ENCODE measurements at places on chromosomes 1 and 21.

DNA sequence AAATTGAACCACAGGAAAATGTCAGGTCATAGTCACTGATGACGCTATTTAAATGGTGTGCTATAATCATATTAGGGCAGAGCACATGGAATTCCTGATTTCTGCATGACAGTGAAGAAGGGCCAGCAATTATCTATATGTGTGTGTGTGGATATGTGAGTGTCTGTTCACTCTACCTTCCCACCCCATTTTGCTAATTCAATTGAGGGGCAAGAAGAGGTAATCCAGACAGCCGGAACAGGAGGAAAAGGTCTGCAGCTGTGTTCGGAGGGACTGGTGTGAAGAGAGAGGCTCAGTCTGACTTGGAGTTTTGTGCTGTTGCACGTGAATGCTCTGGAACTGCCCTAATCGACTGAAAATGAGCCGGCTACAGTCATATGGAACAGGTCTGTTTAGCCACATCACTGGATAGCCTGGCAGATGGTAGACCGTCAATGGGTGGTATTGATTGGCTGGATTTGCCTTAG is 5.1 kb upstream of the ELAVL4 start:
- DNase-seq: no peak

DNA sequence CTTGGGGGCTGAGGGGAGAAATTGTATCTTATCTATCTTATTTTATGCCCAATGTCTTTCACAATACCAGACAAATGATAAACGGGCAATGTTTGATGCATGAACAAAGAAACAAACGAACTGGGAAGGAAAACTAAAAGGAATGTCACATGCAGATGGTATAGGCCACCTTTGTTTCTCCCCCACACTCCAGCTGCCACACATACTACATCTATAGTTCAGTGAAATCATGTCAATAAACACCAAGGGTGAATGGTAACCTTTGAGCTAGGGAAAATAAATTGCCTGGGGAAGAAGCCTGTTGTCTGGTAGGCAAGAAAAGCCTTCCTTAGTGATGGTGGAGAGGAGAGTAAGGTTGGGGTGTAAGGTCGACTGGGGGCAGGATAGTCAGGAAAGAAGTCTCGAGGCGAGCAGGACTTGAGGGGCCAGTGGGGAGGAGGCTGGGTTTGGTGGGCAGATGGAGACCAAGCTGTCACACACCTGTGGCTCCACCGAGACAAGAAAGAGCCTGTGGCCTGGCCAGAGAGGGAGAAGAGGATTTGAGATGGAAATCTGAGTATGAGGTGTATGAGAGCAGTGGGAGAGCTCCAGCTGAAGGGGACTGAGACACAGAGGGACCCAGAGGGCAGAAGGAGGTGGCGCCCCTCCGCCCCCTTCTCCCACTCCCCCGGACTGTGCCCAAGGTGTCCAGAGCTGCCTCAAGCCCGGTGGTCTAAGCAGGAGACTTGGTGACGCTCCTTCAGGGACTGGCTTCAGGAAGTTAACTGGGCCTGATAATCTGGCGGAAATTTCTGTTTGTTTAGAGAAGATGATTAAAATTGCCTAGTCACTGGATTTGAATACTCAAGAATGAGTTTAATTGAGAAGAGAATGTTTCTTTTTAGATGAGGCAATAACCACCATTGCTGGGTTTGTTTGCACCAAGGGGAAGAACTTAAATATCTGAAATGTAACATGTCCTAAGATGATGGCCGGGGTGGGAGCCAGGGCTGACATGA is 37.3 kb downstream of the ATF3 start:
- DNase-seq: no peak

DNA sequence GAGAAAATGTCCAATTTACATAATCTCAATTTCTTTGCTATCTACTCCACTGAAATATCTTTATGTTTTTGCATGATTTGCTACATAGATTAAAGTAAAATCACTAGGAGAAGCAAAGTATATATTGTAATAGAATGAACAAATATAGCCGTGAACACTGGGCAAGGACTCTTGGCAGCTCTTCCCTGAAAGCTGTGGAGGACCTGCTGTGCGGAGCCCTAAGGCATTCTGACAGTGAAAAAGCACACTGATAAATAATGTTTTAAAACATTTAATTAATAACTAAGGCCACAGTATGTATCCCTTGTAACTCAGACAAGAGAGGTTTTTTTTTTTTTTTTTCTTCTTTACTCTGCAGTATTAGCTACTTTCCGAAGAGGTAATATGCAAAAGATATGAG is 256.1 kb upstream of the DPYD start:
- no peak for DNase-seq

DNA sequence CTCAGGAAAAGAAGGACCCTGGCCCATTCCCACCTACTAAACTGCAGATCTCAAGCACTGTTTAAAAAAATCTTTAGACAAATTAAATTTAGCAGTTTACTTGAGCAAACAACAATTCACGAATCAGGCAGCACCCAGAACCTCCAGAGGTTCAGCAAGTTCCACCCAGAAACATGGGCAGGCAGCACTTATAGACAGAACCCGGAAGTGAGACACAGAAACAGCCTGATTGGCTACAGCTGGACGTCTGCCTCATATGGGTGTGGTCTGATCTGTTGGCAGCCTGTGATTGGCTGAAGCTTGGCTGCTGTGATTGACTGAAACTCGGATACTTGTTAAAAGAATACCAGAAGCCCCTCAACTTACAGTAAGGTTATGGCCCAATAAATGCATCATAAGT is 34.7 kb upstream of the COL6A2 start:
- DNase-seq: no peak

GRCh38 chr1:10917513-10918454 is 94.7 kb upstream of the TARDBP start:
- DNase-seq: no peak

DNA sequence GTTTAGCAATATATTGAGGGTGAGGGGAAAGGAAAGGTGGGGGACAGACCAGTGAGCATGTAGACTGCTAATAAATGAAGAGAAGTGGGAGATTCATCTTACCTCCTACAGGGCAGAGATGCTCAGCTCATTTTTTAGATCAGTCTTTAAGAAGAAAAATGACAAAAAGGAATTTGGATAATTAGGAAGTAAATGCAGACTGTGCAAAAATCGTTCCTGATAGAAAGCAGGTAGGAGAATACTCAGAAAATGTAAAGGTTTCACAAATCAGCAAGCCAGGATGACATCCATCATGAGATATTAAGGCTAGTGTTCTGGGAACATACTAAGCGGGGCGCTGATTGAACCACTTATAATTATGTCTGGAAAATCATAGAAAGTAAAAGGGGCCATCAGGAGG is 106.3 kb downstream of the RNF220 start:
- no peak for DNase-seq

DNA sequence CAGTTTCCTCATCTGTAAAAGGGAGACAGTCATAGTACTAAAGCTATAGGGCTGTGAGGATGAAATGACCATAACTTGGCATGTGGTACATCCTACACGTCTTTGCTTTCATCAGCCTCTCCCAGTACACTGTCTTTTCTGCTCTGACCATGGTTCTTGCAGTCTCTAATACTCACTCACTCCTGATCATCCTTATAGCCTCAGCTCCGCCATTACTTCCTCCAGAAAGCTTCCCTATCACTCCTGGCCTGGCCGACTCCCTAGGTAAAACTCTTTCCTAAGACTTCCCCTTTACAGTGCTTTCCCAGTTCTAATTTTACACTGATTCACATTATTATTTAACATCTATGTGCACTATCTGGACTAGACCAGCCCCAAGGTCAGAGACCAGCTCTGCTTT is 5.0 kb upstream of the MRPL24 start:
- DNase-seq: no peak

DNA sequence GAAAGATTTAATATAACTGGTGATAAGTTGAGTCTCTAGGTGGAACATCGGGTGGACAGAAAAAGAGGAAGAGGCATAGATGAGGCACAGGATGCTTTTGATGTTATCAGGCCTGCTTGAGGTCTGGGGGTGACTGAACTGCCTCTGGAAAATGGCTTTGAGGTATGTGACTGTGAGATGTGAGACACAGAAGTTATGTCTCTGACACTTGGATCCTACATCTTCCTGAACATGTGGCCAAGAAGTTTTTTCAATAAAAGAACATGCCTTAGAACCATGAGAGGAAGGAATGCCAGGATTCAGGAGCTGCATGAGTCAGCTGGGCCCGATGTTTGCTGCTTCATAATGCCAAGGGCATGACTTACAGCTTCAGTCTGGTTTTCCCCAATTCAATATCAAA is 11.5 kb upstream of the AIM2 start:
- DNase-seq: peak; percentile 68

DNA sequence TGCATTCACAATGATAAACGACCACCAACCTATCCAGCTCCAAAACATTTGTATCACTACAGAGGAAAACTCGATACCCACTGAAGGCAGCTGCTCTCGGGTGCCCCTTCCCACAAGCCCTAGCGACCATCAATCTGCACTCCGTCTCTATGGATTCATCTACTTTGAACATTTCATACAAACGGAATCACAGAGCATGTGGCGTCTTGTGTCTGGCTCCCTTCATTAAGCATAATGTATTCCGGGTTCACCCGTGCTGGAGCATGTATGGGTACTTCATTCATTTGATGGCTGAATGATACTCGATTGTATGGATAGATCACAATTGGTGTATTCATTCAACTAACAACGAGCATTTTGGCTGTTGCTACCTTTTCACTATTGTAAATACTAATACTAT is 340.2 kb downstream of the SMYD3 start:
- no peak for DNase-seq

DNA sequence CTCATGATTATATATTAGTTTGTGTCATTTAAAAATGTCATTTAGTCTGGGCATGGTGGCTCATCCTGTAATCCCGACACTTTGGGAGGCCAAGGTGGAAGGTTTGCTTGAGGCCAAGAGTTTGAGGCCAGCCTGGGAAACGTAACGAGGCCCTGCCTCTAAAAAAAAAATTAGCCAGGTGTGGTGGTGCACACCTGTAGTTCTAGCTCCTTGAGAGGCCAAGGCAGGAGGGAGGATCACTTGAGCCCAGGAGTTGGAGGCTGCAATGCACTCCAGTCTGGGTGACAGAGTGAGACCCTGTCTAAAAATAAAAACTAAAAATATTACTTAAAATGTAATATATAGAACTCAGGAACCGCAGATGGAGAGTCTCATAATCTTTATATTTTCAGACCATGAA is 34.6 kb downstream of the RUNX3 start:
- DNase-seq: no peak

- no peak for DNase-seq
Measured at GRCh38 chr1:167543199-167543990, 10.2 kb downstream of the CREG1 start.

GRCh38 chr1:11198257-11198656 is 9.1 kb downstream of the ANGPTL7 start:
- no peak for DNase-seq

DNA sequence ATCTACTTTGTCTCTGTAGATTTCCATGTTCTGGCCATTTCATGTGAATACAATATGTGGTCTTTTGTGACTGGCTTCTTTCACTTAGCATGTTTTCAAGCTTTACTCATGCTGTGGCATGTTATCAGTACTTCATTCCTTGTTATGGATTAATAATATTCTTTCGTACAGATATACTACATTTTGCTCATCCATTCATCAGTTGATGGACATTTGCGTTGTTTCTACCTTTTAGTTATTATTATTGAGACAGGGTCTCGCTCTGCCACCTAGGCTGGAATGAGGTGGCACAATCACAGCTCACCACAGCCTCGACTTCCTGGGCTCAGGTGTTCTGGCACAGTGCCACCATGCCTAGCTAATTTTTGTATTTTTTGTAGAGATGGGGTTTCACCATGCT is 21.4 kb downstream of the SFPQ start:
- no peak for DNase-seq

- peak; percentile 71 for DNase-seq
Measured at GRCh38 chr1:173392895-173393658, 84.1 kb upstream of the PRDX6 start.

DNA sequence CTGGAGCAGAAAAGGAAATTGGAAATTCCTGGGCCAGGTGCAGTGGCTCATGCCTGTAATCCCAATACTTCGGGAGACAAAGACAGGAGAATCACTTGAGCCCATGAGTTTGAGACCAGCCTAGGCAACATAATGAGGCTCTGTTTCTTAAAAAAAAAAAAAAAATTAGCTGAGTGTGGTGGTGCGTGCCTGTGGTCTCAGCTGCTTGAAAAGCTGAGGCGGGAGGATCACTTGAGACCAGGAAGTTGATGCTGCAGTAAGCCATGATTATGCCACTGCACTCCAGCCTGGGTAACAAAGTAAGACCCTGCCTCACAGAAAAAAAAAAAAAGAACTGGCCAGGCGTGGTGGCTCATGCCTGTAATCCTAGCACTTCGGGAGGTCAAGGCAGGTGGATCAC is 56.7 kb downstream of the SRSF11 start:
- DNase-seq: no peak

DNA sequence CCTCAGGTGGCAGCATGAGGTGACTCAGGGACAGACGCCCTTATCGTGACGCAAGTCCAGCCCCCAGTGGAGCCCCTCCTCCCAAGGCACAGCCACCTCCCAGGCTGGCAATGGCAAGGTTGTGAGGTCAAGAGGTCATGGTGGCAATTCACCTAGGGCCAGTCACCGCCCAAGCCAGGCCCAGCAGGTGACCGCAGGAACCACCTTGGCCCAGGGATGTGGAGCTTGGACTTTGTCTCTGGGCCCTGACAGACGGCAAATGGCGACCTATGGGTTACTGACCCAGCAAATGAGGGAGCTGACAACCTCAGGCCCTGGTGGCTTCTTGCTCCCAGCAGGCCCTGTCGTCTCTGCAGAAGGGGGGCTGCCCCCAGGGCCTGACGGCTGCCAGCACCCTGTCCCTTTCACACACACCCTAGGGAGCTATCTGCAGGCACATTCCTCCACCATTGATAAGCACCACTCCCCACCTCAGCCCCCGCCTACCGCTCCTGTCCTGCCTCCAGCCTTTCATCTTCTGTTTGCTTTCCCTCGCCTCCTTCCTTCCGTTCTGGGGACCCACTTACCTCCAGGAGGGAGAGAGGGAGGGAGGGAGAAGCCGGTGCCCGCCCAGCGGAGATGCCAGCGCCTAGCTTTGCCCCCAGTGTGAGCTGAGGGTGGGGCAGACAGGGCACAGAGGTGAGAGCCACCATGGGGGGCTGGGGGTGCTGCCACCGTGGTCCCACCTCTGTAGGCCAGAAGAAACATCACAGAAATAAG is 12.1 kb downstream of the EPHA2 start:
- peak; percentile 53 for DNase-seq

DNA sequence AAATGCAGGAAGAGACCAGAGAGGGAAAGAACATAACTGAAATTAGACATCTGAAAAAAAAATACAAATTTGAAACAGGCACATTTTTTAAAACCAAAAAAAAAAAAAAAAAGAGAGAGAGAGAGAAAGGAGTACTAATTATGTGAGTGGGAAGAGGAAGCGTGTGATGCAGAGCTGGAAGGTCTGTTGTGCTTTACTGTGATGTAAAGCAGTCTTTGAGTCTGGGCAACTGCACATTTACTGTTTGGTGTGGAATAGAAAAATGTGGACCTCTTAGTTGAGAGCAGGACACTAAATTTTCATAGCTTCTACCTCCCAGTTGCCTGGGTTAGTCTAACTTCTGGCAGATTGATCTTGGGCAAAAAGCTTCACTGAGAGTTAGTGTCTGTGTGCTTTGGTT is 16.5 kb downstream of the LHX9 start:
- no peak for DNase-seq

- DNase-seq: no peak
Measured at GRCh38 chr1:190170321-190170720, 307.3 kb downstream of the BRINP3 start.

- no peak for DNase-seq
Measured at GRCh38 chr21:14273736-14274538, 58.0 kb downstream of the RBM11 start.

Data from renal cortical epithelial cell (primary cell).